ENCODE measurements at places on chromosomes 2 and 18.

GRCh38 chr2:131056204-131056931 is 36.9 kb downstream of the FAM168B start:
- DNase-seq, result peak; percentile 44

- no peak for DNase-seq
Measured at GRCh38 chr2:241108271-241109209, 6.5 kb upstream of the MTERF4 start.

GRCh38 chr18:45166341-45166835 is 448.9 kb upstream of the SLC14A2 start:
- peak; percentile 97 for DNase-seq

- peak; percentile 70 for DNase-seq
Measured at GRCh38 chr2:170362871-170363631, 185.1 kb downstream of the MYO3B start.

DNA sequence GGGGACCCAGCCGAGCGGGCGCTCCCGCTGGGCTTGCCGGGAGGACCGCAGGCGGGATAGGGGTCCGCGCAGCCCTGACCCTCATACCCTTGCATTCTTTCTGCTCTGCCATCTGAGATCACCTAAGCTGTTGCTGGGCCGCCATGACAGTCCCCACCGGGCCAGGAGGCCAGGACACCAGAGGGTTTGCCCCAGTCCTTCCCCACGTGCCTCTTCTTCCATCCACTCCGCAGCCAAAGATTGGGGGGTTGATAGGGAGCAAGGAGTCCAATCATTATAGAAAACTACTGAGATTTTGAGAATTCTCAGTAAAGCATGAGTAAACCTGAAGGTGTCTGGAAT is 453 bp upstream of the GRB14 start:
- DNase-seq, result no peak

DNA sequence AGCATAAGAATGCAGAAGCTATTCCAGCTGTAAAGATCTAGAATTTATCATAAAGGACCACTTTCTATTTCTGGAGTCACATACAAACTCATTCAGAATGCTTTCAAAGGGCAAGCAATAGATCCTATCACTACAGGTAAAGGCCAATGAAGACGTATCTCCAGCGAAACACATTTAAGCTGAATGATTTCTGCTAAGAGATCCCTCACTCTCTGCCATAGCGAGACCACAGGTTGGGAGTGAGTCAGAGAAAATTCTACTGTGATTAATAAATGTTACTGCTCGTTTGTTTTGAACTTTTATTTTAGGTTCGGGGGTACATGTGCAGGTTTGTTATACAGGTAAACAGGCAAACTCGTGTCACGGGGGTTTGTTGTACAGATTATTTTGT is 72.5 kb upstream of the NFU1 start:
- DNase-seq, result no peak

DNA sequence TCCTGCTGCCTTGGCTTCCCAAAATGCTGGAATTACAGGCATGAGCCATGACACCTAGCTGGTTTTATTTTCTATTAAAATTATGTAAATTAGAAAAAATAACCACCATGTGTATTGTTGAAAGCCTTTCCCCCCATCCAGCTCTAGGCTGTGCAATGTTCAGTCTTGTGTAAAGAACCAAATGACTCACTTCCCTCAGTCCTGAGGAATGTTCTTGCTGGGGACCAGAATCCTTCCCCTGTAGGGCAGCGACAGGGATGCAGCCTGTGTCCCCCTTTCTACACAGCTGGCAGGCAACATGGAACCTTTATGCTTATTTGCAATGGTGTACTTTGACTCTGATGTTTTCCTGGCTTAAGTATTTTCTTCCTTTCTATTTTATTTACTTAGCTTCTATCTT is 29.4 kb downstream of the AOX1 start:
- peak; percentile 80 for DNase-seq

DNA sequence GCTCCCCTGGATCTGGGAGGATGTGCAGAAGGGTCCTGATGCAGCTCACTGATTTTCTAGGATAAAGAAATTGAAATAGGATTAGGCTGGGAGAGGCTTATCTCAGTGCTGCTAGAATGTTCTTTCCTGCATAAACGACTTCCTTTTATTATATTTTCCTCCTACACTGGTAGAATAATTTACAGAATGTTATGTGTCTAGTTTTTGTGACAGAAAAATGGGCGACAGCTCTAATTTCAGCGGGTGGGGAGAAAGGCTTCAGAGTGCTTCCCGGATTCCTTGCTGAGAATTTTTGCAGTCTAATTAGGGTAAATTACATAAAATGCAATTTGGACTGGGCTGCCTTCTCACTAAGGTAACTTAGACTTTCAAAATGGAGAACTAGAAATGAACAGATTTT is 66.2 kb downstream of the SKA1 start:
- DNase-seq, result no peak

DNA sequence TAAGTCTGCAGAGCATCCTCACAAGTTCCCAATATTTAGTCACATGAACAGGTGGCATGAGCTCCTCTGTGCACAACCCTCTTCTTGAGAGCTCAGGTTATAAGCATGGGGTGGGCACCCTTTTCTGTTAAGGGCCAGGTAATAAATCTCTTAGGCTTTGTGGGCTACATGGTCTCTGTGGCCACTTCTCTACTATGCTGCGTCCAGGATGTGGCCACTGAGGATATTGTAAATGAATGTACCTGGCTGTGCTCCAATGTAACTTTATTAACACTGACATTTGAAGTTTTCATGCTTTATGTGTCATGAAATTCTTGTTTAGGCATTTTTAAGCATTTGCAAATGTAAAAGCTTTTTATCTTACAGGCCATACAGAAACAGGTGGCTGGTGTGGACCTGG is 116.8 kb upstream of the ST6GAL2 start:
- no peak for DNase-seq

DNA sequence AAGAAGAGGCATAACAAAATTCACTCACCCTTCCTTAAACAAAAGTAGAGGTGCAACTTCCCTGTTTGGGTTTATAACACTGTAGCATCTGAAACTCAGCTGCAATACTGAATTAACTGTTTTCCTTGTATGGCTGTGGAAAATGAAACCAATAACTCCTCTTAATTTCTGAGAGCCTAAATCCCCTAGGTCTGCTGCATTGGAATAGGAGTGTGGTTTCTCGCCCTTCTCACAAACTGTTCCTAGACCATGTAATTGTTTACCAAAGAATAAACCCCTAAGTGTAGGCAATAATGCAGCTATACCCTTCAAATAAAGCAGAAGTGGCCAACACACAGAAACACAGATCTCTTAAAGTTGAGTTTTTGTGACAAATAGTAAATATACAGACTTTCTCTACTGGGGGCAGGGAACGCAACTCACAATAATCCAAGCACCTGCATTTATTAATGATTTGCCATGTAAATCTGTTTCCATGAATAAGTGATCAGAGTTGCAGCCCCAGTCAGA is 52.0 kb downstream of the RASGRP3 start:
- no peak for DNase-seq

DNA sequence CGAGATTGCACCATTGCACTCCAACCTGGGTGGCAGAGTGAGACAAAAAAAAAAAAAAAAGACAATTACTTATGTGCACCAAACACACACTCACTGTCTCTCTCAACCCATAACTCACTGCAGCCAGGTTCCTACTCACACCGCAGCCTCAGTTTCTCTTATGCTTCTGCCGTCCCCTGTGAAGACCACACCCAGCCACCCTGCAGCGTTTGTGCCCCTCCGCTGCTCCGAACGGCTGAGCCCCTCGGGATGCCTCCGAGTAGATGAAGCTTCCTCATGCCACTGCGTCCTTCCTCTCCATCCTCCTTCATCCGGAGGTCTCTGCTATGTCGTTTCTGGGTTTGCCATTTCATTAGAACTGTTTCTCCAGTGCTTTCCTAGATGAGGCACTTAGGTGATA is 160.1 kb downstream of the TWIST2 start:
- no peak for DNase-seq

DNA sequence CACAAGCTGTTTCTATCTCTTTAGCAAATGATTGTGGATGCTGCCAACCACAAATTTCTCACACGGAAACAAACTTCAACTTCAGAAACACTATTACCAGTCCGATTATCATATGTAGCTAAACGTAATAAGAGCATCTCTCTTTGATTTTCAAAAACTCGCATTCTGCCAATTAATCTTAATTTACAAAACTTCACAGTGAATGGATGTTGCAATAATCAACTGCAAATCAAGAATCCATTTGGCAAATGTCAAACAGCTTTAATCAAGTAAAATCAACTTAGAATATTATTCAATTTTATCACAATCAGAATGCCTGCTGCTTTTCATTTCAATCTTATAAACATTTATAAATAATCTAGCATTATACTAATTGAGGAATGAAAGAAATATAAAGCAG is 54.2 kb downstream of the DTNB start:
- peak; percentile 1 for DNase-seq

DNA sequence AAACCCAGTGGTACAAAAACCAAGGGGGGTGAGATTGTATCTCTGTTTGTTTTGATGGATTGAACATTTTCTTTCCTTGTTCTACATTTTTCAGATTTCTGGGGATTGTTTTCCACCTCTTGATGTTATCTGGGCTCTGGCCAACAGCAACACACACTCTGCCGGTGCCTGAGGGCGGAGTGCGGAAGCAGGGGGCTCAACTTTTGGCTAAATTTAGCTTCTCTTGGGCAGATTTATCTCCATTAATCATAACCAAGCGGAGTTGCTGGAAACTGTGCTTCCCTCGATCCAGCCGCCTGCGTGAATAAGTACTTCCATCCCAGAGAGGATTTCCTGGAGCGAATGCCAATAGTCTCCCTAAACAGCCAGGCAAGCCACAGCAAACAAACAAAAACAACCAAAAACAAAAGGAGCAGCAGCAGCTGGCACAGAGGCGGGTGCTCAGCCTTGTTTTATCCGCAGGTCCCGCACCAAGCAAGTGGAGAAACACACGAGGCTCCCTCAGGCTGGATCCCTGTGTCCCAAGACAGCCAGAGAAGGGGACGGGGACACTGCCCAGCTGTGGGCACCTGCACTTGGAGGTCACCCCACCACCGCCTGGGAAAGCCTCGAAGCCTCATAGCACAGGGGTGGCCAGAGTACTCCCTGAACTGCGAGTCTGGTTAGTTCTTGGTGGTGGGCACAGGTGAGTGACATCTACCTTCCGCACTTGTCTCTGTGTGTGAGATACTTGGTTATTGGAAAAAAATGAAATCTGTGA is 143.4 kb downstream of the NDUFA10 start:
- peak; percentile 19 for DNase-seq

DNA sequence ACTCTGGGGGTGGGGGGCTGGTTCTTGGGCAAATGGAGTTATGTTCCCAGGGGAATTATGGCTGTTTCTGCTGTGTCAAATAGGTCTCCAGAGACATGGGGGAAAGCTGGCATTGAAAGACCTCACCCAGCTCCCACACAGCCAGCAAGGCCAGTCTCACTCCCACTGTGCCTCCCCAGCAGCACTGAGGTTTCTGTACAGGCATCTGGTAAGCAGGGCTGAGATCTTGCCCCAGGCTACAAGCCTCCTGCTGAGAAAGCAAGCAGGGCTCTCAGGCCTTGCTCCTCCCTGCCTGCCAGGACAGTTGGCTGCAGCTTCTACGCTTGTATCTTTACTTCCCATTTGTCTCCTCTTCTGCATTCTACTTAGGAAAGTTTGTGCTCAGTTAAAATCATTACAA is 50.5 kb upstream of the FHOD3 start:
- peak; percentile 9 for DNase-seq

GRCh38 chr18:7741640-7742039 is 174.5 kb downstream of the PTPRM start:
- no peak for DNase-seq

GRCh38 chr2:168519534-168520308 is 63.6 kb downstream of the CERS6 start:
- DNase-seq, result peak; percentile 8

Measured in GM23248 (cell line).